CD4-positive, alpha-beta T cell treated with Interleukin-17A for 4 hours (primary cell): ENCODE measurements at places on chromosomes 1 and 21.
A peak's percentile ranks its signal among the peaks of the same experiment; 100 is the strongest.

- DNase-seq: peak; percentile 86
These were observed 41.4 kb upstream of the LRRC8B start for GRCh38 chr1:89483010-89483756.

DNA sequence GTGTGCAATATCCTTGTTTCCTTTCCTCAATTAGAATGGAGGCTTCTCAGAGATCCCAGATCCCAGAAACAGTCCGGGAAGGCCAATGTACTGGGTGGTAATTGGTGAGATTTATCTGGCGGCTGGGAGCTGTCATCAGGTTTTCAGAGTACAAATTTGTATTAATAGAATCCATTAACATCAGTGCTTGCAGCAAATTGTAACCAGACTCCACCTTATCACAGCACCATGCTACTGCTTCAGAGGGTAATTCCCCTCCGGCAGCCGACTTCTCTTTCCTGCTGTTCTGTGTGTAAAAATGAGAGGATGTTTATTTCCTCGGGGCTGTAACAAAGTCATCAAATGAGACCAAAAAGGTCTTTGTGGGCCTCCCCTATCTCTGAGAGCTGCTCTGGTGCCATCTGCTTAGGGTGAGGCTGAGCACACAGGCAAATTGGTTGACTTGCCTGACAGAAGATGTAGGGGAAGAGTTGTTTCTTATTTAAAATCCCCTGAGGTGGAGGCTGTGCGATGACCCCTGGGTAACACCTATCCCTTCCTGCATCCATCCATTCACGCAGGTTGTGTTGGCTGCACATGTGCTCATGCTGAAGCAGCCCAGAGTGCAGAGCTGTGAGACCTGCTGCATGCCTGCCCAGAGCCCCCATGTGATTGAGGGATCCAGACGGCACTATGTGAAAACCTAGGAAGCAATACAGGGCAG is 19.2 kb downstream of the NFASC start:
- no peak for DNase-seq

- no peak for DNase-seq
These were observed 29.8 kb downstream of the SLC2A1 start for GRCh38 chr1:42928859-42929258.

DNA sequence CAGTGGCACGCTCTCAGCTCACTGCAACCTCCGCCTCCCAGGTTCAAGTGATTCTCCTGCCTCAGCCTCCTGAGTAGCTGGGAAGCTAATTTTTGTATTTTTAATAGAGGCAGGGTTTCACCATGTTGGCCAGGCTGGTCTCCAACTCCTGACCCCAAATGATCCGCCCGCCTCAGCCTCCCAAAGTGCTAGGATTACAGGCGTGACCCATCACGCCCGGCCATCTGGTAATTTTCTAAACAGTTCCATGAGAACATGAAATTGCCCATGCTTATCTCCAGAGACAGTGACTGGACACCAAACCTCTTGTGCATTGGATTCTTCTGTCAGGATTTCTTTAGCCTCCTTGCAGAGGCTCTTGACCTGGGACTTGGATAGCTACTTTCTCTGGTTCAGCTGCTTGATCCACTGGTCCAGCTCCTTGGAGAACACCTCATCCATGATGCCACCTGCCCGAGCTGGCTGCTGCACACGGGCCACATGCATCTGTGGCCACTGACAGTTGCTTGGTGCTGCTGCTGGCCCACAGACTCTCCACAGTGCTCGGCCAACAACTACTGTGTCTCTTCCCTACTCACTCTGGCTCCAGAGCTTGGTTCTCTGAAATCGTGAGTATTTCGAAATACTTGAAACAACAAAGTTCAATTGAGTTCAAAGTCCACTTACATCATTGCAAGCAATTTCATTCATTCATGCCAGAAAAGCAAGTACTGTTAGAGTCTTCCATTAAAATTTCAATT is 40.0 kb upstream of the CTPS1 start:
- no peak for DNase-seq
